ENCODE measurements at places on chromosomes 7 and 10.

DNA sequence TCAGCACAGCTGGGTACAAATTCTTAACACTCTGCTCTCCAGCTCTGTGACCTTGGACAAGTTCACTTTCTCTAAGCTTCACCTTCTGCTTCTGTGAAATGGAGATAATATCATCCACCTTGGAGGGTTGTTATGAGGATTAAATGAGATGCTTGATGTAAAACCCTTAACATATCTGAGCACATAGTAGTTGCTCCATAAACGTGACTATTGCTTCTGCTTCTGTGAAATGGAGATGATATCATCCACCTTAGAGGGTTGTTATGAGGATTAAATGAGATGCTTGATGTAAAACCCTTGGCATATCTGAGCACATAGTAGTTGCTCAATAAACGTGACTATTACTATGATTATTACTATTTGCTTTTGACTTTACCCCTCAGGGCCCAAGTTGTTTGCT, 14.6 kb downstream of the EPHB6 start:
- no peak for DNase-seq

GRCh38 chr7:155831807-155832524, 19.7 kb upstream of the SHH start:
- no peak for DNase-seq

- no peak for DNase-seq
These were observed 94.7 kb downstream of the GALNT11 start for GRCh38 chr7:152120210-152120609.

DNA sequence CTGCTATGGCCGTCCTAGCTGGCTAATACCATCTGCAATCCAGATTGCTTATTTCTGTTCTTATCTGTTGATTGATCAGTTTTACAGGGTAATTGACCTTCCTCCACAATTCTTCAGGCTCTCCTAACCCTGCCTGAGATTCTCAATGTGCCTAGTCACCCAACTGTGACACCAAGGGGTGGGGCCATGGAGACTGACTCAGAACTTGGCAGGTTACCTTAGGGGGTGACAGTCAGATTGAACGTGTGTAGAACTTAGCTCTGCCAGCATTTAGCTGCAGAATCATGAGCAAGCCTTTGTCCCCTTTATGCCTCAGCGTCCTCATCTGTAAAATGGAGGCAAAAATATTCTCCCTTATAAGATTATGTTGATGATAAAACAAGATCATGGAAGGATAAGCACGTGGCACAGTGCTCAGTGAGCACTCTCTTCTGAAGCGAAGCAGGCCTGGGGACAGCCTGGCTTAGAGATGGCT, 19.1 kb upstream of the LEP start:
- no peak for DNase-seq

DNA sequence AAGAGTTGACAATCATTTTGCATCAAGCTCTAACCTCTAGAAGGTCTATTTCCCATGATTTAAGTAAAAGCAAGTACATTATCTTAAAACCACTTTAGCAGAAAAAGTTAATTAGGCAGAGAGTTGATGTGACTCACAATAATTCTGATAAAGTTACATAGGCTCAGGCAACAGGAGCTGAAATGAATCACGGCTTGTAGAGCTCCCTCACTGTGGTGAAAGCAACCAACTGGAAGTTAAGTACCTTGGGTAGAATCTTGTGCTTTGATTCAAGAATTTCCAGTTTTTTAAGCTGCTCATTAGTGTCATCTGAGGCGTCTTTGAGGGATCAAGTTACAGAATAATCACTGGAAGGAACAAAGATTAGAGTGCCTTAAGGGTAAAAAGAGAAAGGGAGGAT, 68.9 kb upstream of the NFE2L3 start:
- no peak for DNase-seq
